ENCODE measurements at places on chromosomes 2 and 18.

DNA sequence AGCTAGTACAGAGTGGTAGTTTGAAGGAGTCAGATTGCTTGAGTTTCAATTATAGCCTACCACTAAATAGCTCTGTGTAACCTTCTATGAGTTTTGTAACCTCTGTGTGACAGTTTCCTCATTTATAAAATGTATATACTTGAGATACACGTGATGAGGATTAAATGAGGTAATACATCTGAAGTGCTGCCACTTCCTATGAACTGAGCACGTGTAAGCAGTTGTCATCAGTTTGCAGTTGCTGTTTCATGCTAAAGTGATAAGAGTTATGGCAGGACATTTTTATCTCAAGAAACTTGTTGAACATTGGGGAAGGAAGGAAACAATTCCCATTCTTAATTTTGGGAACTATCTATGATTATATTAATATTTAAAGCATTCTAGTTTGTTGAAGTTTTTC lies 38.5 kb downstream of the CARF start:
- DNase-seq: no peak

DNA sequence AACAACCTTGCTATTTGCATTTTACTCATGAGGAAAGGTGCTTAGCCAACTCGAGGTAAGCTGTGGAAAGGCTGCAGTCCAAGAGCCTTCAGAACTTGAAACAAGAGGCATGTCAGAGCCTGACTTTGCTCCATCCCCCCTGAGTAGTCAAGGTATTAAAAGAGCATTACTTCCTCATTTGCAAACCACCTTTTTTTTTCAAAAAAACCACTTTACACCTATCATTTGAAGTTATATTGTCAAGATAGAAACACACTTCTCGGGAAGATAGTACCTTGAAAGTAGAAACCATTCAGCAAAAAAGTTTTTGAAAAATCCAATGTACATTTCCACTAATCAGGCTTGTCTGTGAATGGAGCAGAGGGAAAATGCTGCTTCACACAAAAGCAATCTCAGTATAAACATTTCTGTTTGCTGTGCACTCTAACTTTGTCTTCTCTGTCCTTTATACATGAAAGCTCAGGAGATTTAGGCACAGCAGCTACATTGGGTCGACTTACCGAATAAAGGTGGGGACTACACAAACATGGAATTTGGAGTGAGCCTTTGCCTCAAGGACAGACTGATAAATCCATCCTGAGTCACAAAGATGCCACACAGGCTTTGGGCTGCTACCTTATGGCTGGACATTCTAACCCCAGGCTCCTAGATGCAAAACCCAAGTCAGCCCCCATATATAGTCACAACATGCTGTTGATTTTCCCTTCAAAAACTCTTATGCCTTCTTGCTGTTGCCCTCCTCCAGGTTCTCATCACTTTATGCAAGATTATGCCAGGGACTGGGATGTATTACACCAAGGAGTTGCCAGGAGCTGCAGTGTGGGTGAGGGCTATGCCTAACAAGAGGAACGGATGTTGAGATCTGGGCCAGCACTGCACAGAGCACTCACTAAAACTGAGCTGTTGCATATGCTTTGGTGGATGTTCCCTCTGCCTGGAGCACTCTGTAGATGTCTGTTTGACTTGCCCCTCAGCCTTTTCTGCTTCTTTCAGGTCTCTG lies 41.4 kb upstream of the EML4 start:
- no peak for DNase-seq

- DNase-seq: no peak
Measured at GRCh38 chr2:212073360-212073759, 465.2 kb downstream of the ERBB4 start.

GRCh38 chr2:30732876-30733275 lies 74.4 kb downstream of the CAPN13 start:
- DNase-seq: no peak

DNA sequence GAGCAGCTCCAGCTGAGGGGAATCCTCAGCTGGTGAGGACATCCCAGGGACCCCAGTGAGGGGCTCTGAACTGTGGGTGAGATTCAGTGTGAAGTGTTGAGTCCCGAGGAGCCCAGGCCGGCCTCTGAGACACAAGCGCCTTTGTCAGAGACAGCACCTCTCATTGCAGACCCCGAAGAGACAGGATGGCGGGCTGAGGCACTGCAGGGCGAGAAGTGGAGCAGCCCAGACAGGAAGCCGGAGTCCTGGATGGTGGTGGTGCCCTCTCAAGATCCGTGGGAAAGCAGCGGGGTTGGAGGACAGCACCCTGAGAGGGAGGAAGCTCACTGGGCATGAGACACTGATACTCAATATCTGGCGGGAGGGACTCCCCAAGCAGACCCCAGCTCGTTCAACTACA lies 49.1 kb upstream of the ID2 start:
- DNase-seq: no peak

- no peak for DNase-seq
Measured at GRCh38 chr2:31877008-31877407, 133.8 kb downstream of the MEMO1 start.

DNA sequence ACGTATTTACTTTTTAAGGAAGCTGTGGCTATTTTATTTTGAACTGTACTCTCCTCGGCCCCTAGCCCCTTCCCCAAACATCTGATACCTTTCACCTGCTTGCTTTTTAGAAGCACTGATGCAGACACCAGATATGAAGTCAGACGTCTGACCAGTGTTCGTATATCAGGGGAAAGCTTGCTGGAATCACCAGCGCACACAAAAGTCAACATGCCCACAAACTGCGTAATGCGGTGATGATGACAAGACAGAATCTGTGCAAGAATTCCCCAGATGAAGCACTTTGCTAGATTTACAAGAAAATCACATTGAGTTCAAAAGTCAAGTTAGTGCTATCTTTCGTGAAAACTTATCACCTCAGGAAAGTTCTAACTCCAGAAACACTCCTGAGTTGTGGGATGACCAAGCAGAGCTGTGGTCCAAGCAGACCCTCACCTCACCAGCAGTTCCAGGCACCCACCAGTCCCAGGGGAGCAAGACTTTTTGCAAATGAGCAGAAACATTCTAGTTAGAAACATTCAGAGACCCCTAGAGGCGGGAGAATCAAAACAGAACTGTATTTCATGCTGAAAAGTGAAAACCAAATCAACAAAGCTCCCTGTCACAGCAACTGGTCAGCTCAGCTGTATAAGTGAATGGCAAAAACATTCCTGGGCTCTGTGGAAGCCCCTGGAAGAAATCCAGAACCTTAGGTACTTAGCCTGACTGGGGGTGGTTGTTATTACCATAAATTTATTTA lies 55.7 kb downstream of the INO80C start:
- DNase-seq: no peak

DNA sequence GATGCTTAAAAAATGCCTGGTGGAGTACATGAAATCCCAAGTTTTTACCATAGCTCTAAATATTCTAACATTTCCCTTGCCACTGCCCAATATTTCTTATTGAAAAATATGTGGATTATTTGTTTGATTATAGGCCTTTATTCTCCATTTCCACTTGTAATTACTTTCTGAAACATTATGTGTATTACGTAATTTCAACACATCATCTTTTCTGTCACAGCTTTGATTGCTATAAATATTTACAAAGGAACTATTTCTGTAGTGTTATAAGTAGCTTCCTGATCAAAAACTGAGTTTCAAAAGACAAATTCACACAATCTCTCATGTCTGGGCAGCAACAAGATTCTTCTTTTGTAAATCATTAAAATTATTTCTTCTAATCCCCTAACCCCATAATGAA lies 859.6 kb upstream of the CRIM1 start:
- DNase-seq: no peak

DNA sequence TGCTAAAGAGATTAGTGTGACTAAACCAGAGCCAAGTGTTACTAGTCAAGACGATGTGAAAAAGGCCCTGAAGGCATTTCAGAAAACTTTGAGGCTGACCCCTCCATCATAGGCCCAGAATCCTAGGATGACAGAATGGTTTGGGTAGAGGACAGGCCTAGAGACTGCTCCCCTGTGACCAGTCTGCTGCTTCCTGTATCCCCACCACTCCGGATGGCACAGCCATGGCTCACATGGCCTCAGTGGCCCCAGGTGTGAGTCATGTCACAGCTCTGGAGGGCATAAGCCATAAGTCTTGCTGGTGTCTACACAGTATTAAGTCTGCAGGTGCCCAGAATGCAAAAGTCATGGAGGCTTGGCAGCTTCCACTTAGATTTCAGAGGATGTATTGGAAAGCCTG lies 12.4 kb upstream of the STAT1 start:
- no peak for DNase-seq

DNA sequence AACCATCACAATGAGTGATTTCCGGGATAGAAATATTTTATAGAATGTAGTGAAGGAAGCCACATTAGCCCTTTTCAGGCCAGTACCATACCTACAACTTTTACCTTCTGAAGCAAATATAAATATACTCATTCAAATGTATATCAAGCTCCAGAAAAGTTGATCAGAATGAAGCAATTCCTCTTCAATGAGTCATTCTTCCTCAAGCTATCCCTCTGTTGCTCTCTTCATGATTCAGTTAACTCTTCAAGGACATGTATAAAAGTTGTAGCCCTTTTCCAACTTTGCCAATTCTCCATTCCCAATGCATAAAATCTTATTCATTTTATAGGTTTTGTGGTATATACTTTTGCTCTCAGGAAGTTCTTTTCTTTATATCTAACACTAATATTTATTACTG lies 242.1 kb upstream of the RGPD4 start:
- DNase-seq: no peak

- DNase-seq: no peak
Measured at GRCh38 chr18:30639361-30639760, 403.2 kb downstream of the DSC3 start.

GRCh38 chr2:10328670-10329579 lies 26.2 kb downstream of the HPCAL1 start:
- no peak for DNase-seq

GRCh38 chr2:241009601-241010530 lies 11.4 kb downstream of the SNED1 start:
- DNase-seq: no peak

DNA sequence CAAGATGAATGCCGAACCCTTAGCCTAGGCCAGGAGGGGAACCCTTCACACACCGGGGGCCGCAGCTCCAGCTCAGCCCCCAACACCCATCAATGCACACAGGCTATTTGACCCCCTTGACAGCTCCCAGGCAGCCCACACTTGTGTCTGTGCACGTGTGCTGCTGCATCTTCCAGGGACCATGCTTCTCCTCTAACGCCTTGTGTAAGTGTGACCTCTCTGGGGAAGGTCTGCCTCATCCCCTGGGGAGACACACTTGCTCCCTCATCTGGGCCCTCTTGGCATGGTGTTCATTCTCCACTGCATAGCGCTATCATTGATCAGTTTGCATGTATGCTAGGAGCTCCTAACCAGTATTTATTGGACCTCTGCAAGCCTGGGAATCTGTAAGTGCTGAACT lies 120.0 kb upstream of the FHL2 start:
- no peak for DNase-seq

DNA sequence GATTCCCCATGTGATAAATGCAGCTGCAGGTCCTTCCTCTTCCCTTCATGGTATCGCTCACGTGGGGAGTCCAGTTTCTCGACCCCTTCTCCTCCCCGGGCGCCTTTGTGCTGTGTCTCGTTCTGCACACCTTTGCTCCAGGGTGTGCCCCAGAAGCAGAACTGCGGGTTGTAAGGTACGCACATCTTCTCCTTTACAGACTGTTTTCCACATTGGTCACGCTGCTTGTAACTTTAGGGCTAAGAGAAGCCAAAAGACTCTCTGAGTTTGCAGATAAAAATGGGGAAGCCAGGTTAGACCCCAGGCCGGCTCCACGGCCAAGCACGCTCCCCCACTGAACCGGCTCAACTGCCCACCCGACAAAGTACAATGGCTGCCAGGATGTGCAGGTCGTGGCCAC lies 45.9 kb upstream of the TFCP2L1 start:
- DNase-seq: no peak

DNA sequence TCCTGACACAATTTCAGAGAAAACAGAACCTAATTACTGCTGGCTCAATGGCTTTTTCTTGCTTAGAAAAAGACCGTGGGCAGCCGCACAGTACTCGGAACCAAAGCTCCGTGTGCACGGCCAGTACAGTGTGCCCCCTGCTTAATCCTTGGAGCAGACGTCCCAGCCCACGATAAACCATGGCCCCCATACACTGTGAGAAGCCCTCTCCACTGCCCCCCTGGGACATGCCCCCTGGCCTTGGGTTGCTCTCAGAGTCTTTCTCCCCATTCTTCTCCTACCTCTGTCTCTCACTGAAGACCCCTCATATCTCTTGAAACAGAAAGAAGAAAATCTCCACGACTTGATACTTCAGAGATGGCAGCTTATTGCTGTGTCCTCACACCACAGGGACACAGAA lies 44.0 kb downstream of the CYP26B1 start:
- DNase-seq: no peak

DNA sequence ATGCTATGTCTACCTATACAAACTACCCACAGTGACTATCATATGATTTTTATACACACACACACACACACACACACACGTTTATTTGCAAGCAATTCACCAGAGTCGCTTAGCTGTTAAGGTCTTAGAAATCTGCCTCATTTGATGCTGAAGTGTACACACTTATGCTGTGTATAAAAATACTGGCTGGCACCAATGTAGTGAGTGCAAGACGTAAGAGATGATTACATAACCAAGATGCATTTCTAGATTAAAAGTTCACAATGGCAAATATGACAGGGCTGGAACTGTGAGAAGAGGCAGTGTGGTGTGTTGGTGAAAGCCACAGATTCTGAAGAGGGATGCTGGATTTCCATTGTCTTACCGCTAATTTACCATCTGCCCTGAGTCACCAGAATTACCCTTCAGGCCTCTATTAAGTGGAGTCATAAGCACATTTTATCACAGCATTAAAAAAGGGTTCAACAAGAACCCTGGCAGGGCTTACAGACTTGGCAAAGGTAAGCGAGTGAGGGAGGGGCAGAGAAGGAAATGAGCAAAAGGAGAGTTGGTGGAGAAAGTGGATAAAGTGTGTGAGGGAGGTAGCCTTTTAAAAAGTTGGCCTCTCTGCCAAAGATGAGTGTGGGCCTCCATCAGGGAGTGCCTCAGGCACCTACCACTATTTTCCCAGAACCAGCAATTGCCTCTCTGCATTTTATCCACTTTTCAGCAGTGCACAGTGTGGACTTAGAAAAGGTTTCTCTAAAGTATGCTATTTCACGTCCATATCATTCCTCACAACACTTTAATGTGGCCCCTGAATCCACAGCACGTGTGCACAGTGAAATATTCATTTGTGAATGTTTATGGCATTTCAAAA lies 21.5 kb downstream of the MEIS1 start:
- DNase-seq: no peak

GRCh38 chr18:32443706-32444215 lies 26.9 kb downstream of the GAREM1 start:
- no peak for DNase-seq

- no peak for DNase-seq
Measured at GRCh38 chr2:134393075-134393461, 139.2 kb downstream of the MGAT5 start.

GRCh38 chr18:51398104-51398503 lies 200.6 kb upstream of the MEX3C start:
- no peak for DNase-seq

GRCh38 chr2:235365743-235366142 lies 128.1 kb upstream of the AGAP1 start:
- no peak for DNase-seq

- no peak for DNase-seq
Measured at GRCh38 chr2:230828272-230828961, 36.3 kb upstream of the ITM2C start.
